NCI-H774 (cell line): ENCODE measurements at places on chromosomes 13 and 19.

DNA sequence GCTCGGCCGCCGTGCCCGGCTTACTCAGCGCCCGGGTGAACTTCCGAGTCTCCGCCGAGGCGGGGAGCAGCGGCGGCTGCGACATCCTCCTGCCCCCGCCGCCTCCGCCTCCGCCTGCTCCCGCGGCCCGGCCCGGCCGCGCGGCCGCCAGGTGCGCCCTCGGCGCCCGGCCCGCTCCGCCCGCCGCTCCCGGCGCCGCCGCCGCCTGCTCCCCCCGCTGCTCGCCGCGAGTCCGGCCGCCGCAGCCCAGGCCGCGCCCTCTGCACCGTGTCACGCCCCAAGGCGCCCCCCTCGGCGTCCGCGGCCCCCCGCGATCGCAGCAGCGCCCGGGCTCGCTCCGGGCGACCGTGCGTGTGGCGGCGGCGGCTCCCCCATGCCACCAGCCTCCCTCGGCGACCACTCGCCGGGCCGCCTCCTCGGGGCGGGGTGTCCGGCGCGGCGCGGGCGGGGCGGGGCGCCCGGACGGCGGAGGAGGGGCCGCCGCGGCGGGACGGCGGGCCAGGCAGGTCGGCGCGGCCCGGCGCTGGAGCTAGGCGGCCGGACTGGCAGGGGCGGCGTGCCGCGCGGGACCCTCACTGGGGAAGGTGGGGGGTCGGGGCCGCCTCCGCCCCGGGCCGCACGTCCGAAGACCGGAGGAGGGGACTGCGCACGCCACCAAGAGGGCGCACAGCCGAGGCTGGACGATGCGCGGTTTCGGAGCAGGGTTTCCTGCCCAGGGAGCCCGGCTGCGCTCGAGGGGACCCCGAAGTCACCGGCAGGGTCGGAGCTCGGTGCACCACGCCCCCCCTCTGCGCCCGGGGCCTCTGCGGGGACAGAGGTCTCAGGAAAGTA lies 108.6 kb upstream of the DOCK9 start:
- DNase-seq, result peak; percentile 34

DNA sequence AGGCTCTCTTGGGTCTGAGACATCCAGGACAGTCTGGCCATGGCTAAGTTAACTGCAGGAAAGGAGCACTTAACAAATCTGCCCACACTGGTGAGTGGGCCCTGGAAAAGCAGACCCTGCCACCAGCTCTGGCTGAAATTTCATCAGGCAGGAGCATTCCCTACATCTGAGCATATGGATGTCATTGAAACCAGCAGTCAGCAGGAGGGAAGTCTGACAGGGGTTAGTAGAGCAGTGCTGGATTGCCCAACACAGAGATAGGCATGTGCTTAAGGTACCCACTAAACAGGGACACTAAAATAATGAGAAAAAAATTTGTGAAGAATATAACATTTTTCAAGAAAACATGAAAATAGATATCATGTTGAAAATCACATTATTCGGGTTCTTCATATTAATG lies 13.6 kb upstream of the ACOD1 start:
- DNase-seq, result no peak

DNA sequence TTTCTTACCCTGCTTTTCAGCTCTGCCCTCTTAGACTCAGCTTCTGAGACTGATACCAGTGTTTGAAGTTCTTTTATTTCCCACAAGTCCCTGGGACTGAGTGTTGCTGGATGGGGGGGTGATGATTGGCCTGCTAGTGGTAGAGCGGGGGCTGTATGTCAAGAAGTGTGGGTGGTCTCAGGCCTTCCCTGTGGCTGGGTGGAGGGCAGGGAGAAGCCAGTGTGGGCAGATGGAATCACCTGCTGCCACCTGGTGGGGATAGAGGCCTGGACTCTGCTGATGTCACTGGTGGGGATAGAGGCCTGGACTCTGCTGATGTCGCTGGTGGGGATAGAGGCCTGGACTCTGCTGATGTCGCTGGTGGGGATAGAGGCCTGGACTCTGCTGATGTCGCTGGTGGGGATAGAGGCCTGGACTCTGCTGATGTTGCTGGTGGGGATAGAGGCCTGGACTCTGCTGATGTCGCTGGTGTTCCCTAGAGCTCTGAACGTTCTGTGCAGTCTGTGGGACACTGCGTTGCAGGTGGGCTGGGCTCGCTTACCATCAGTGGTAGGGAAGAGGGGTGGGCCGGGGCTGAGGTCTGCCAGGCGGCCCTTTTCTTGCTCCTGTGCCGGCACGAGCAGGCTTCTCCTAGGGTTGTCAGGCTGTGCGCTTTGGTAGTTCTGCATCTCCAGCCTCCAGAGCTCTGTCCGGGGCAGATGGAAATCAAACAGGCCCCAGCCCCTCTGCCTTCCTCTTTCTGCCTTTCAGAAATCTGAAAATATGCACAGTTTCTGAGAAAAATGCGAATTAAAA lies 101.3 kb downstream of the ARHGEF7 start:
- peak; percentile 73 for DNase-seq

DNA sequence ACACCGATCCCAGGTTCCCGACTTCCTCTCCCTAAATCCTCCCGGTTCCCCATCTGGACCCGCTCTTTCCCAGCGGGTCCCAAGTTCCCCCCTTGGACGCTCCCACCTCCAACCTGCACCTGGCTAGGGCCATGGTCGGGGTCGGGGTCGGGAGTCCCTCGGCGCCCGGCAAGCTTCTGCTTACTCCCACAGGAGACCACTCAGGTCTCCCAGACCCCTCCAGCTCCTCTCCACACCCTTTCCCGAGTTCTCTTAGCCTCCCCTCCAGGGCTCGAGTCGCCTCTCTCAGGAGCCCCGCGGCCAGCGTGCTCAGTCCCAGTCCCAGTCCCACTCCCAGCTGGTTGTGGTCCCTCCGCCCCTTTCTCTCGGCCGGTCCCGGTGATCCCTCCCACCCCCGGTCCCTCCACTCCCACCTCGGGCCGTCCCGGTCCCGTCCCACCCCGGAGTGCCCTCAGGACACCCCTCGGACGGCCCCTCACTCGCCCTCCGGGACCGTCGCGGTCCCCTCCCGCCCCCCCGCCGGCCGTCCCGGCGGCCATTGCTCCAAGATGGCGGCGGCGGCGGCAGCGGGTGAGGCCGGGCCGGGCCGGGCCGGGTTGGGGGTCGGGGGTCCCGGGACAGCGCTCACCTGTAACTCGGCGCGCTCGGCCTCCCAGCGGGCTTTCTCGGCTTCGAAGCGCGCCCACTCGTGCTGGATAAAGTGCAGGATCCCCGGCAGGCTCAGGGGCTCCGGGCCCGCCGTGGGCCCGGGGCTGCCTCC lies at the start of gene FKRP:
Gene FKRP (plus strand): TSS at position 537 of the 760 bp plus-strand sequence. CDS start 9,394 bp downstream, outside the sequence.
- DNase-seq, result no peak

DNA sequence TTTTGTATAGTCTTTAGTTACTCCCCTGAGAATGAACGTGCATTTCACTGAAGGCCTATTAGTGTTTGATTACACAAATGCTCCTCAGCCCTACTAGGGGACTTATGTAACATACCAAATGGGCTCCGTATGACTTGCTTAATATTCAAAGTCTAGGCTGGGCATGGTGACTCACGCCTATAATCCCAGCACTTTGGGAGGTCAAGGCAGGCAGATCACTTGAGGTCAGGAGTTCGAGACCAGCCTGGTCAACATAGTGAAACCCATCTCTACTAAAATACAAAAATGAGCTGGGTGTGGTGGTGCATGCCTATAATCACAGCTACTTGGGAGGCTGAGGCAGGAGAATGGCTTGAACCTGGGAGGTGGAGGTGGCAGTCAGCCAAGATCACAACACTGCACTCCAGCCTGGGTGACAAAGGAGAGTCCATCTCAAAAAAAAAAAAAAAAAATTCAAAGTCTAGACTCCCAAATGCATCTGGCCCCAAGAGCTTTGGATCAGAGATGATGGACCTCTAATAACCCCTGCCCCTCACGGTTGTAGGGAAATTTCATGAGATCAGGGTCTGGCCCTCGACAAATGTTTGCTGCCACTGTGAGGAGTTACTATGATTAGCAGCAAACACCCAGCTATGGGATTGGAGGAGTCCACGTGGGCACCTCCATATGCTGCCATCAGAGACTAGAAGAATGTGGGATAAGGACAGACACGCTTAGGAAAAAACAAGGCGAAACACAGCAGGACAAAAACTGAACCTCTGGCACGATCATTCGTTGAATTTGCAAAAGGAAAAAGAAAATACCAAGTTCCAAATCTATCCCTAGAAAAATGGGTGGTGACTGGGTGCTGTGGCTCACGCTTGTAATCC lies 4.6 kb downstream of the FBXO17 start:
- no peak for DNase-seq

DNA sequence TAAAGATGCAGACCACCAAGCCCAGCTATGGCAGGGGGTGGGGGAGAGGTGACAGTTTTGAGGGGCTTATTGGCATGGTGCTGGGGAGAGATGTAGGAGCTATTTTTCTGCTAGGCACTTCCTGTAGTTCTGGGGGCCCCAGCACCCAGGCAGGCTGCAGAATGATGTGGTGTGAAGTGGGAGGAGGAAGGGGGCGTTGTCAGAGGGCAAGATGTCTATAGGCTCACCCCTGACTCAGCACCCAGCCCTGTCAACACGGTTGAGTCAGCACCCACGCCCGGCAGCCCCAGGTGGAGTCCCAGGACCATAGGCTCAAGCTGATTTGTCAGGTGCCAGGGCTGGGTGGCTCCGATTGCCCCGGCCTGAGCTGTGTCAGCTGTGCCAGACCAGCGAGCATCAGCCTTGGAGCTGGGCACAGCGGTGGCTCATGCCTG lies 5.8 kb downstream of the KLF2 start:
- no peak for DNase-seq

DNA sequence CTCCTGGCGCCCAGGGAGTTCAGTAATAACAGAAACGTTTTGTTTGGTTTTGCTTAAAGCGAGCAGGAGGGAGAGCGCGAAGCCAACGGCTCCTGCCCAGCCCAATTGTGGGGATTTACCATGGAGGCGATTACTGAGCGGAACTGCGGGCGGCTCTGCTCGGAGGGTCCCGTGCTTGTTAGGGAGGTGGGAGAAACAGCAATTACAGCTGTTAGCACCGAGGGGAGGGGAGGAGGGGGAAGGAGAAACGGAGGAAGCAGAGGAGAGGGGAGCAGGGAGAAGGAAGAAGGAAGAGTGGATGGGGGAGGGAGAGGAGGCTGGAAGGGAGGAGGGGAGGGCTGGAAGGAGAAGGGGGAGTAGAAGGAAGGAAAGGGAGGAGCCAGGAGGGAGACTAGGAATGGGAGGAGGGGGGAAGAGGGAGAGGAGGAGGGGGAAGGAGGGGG lies 7.7 kb upstream of the ONECUT3 start:
- no peak for DNase-seq

- DNase-seq, result no peak
These were observed 8.2 kb upstream of the ADAMTS10 start for GRCh38 chr19:8618751-8619150.

GRCh38 chr19:10290357-10290875 lies 664 bp downstream of the ICAM5 start:
- DNase-seq, result no peak

GRCh38 chr19:40610396-40611064 lies 9.4 kb downstream of the LTBP4 start:
- peak; percentile 50 for DNase-seq

GRCh38 chr13:75818968-75819225 lies 182.8 kb downstream of the LMO7 start:
- DNase-seq, result no peak

DNA sequence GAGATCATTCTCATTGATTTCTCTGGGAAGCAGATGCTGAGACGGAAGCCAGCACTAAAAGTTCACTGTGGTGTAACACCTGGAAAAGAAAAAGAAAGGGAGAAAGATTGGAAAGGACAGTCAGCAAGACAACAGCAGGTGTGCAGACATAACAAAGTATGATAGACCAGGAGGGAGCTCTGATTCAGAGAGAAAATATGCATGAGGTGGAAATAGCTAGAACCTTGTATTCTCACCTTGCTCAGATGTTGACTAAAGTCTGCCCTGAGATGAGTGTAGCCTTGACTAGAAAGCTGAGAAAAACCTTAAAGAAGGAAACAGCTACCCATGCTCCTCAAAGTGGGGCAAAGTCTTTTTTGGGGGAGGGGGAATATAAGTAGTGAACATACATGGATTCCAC lies 1711.8 kb downstream of the EFNB2 start:
- no peak for DNase-seq

- peak; percentile 94 for DNase-seq
These were observed 17.5 kb downstream of the TMEM255B start for GRCh38 chr13:113776231-113777125.

DNA sequence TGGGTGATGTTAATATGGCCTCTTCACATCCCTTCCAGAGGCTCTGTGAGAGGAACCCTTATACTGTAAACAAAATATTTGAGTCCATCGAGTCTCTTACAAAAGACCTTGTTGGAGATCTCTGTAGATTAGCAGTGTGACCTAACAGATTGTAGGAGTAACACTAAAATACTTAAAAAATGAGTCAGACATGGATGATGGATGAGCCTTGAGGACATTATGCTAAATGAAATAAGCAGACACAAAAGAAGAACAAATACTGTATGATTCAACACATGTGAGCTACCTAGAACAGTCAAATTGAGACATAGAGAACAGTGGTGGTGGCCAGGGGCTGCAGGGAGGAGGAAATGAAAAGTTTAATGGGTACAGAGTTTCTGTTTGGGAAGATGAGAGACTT lies 152.2 kb upstream of the UBL3 start:
- DNase-seq, result no peak

DNA sequence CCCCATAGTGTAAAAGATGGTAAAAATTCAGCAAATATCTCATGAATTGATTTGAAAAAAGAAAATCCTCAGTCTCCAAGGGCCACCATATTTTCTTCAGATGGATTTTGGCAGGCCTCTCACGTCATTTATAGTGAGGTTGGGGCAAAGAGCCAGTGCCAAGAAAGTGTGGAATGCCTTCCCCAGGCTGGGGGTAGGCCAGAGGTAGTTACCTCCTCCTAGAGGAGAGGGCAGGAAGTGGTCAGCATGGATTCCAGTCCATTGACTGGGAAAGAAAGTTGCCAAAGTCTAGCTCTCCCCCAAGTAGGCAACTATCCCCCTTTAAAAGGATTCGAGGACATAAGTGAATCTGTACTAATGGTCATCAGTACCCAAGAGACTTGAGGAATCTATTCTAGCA lies 68.4 kb upstream of the KCTD4 start:
- no peak for DNase-seq

- DNase-seq, result no peak
These were observed 51.0 kb upstream of the DOCK9 start for GRCh38 chr13:99028890-99029289.

DNA sequence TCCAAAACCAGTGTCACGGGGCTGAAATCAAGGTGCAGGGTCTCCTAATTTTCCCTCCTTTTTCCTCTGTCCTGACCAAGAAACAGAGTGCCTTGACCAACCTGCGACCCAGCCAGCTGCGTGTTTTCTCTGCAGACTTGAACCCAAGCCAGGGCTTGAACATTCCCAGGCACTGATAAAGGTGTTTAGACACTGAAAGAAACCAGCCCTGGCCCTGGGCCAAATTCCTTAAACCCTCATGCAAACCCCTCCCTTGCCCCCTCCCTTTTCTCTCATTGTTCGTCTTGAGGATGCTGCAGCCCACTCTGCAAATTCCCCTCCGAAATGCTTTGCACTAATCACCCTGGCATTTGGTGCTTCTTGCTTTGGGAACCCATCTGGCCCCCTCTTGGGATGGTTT lies 9.5 kb upstream of the FFAR2 start:
- no peak for DNase-seq

- no peak for DNase-seq
These were observed 224.1 kb downstream of the FGF9 start for GRCh38 chr13:21894703-21895699.

GRCh38 chr13:23901365-23901764 lies 4.1 kb upstream of the C1QTNF9B start:
- no peak for DNase-seq

GRCh38 chr13:93364166-93364565 lies 137.6 kb downstream of the GPC6 start:
- DNase-seq, result no peak

GRCh38 chr13:30408319-30409101 lies 13.8 kb upstream of the UBE2L5 start:
- DNase-seq, result peak; percentile 27
